Ecto neural progenitor cell (in vitro differentiated cells): ENCODE measurements at places on chromosomes 16 and 17.

GRCh38 chr17:82195675-82196672 is 16.7 kb downstream of the CCDC57 start:
- no peak for DNase-seq

GRCh38 chr17:7656958-7657609 is 6.4 kb downstream of the ATP1B2 start:
- DNase-seq = peak; percentile 78

DNA sequence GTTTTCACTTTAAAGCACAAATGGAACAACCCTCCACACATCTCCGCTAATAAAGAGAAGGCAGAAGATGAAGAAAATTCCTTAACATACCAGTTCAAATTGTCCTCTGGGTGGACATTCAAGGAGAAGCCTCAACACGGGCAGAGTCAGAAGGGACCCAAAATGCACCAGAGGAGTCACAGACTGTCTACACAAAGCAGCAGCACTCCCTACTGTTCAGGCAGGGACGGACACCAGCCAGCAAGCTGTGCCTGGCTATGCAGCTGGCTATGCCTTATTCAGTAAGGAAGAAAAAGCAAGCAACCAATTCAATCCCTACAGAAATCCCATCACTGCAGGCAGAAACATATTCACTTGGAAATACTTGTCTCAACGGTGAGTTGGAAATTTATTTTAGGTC is 8.1 kb downstream of the DNAJC7 start:
- no peak for DNase-seq

DNA sequence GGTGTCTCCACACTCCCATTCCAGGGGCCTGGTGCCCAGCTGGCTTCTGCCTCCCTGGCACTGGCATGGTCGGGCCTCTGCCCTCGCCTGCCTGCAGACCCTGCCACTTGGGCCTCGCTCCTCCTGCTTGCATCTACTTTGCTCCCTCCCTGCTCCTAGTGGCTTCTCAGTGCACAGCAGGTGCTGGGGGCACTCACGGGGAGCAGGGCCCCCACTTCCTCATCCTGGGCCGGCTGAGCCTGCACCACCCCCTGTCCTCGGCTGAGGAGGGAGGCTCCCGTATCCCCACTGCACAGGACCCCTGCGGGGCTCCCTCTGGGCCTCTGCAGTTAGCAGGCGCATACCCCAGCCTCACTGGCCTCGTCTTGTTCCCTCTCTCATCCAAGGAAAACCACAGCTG is 35.2 kb downstream of the CIBAR2 start:
- no peak for DNase-seq

DNA sequence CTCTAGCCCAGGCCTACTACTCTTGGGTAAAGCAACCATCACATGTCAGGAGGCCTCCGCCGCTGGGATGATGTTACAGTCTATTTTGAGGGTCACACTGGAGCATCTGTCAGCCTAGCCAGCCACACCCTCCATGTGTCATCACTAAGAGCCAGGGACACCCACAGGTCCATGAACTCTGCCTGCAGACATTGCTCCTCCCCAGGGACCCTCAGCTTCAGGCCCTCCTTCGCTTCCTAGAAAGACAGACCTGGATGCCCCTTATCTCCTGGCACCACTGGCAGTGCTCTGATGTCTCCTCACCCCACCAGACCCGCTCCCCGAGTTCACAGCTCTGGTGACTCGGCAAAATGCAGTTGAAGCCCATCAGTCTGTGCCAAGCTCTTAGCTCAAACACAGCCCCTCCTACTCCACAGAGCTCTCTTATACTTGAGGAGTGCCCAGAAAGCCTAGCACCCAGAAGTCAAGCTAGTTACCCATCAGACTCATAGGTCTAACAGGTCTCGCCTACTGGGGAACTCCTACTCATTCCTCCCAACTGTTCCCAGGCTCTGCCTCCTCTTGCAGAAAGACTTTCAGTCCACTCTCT is 5.9 kb downstream of the RANBP10 start:
- DNase-seq = no peak

GRCh38 chr17:36714789-36715188 is 113.4 kb downstream of the MRM1 start:
- DNase-seq = no peak

DNA sequence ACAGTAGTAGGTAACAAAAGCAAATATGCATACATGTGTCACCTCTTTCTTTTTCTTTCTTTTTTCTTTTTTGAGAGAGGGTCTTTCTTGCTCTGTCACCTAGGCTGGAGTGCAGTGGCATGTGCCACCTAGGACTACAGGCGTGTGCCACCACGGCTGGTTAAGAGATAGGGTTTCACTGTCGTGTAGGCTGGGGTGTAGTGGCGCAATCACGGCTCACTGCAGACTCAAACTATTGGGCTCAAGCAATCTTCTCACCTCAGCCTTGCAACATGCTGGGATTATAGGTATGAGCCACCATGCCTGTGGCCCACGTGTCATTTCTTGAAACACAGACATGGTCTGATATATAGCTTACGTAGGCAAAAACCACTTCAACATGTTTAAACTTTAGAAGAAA is 397.7 kb upstream of the PMFBP1 start:
- no peak for DNase-seq

DNA sequence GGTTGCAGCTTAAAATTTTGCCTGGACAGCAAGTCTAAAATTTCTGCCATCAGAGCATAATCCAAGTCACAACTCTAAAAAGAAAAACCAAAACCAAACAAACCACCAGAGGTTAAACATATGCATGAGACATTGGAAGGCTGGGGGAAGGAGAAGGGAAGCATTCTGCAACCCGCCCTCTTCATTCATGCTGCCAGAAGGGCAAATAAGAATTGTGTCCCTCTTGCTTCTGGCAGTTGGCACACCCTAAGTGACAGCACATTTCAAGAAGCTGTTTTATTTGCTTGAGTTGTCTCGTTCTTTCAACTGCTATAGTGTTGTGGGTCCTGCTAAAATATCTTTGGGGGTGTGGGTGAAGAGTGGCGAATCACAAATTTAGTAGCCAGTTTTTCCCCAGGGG is 99.6 kb downstream of the SKAP1 start:
- DNase-seq = no peak

DNA sequence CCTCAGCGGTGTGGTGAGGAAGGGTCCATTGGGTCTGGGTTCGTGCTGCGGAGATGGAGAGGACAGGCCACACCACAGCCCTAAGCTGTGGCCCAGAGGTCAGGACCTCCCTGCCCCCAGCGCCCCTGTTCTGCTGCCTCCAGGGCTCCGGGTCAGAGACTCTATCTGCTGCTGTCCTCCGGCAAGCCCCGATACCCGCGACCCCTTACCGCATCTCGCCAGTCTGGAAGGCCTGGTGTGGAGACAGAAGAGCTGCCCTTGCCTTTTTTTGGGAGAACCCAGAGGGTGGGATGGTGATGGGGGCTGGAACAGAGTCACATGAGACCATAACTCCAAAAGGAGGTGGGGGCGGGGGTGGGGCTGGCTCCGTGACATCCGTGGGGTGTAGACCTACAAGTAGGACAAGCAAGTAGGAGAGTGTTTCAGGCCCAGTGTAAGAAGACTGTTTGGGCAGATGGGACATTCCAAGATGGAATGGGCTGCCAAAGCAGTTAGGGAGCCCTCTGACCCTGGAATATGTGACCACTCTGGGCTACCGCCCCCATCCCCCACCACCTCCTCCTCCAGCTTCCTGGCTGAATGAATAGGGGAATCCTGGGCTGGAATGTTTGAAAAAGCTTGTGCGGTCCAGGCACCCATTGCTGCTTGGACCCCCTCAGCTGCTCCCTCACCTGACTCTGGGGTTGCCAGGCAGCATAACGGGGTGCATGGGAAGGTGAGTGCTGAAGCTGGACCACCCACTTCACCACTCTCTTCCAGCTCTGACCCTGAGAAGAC is 1.4 kb downstream of the XYLT2 start:
- DNase-seq = no peak

DNA sequence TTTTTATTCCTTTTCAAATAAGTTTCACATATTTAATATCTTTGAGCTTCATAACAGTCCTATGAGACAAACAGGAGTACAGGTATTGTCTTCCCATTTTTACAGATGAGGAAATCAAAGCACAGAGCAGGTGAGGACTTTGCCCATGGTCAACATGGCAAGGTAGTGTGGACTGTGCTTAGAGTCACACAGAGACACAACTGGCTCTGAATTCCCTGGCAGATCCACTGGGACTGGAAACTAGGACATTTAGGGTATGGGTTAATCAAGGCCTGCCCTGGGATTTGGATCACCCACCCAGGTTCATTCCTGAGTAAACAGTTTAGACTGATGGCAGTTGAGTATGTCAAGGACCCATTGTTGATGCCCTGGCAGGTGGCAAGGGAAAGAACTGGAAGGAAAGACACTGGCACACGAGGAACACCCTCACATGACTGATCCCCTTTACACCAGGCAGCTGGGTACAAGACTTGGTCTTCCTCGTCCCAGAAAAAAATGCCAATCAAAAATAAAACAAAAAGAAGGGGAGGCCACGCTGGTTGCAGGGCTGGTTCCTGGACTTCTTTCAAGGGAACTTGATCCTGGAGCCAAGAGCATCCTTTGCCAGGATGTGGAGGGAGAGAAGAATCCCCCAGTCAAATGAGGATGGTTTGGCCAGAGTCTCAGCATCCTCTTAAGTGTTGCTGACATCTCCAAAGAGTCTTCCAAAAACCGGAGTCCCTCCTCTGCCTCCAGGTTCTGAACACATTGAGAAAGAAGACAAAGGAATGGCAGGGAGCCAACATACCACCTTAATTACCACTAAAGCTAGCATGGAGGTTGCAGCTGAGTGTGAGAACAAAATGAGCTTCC is 34.9 kb downstream of the CHD9 start:
- no peak for DNase-seq

DNA sequence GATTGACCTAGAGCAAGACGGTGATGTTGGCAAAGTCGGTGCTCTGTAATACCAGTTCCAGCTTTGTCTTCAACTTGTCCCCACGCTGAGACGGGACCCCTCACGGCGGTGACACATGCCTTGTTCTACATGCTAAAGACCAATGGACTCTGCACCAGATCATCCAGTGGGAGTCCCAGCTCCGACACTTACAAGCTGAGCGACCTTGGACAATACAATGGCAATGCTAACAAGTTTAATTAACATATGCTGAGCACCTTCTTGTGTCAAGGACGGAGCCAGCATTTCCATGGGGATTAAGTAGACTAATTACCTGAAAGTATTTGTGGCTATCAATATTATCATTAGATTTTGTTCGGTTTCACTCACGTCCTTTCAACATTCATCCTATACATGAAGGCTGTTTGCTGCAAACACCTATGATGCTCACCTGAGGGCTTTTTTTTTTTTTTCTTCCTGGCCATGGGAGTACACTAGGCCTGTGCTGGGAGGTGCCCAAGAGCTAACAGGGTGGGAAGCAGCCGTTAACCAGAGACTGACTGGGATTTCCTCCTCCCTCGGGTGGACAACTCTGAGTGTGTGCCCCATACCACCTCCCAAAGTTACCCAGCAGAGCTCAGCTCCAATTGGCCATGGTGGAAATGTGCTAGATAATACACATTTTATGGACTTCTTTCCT is 308.6 kb upstream of the ZFHX3 start:
- DNase-seq = no peak

GRCh38 chr16:22937169-22937568 is 123.2 kb downstream of the HS3ST2 start:
- no peak for DNase-seq

- peak; percentile 43 for DNase-seq
These were observed 100.0 kb downstream of the METRNL start for GRCh38 chr17:83179374-83179773.

- DNase-seq = no peak
These were observed 6.6 kb upstream of the ARMC5 start for GRCh38 chr16:31452631-31453106.

DNA sequence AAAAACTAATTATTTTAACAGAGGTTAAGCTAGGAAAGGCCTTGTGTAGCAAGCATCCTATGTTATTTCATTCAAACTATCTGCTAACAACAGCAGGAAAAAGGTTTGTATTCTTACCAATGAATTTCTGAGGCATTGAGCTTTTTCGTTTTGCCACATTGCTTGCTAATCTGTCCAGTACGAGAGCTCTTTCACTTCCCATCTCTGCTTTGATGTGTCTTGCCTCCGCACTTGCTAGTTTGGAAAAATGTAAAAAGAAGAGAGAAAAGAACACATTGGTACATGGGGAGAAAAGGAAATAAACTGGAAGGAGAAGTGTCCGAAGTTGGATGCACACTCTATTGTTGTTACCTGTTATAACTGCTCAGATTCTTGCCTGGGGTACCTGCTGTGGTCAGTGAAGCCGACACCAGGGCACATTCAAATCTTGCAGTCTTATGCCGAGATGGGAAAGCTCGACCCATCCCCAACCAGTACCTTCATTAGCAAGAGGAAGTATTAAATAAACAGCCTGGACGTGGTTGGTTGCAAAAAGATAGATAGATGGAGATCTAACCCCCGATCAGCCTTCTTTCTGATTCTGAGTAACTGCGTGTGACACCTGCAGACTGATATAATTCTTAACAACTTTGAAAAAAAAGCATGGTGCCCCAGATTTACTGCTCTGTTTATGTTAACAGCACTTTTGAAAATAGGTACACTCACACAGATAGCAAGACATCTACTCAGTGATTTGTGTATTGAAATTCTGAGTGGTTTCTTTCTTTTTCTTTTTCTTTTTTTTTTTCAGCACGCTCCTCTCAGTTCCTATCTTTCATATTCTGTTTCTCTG is 40.0 kb downstream of the GRB7 start:
- DNase-seq = no peak

- DNase-seq = no peak
These were observed 107.6 kb upstream of the CHMP6 start for GRCh38 chr17:80883831-80884735.

DNA sequence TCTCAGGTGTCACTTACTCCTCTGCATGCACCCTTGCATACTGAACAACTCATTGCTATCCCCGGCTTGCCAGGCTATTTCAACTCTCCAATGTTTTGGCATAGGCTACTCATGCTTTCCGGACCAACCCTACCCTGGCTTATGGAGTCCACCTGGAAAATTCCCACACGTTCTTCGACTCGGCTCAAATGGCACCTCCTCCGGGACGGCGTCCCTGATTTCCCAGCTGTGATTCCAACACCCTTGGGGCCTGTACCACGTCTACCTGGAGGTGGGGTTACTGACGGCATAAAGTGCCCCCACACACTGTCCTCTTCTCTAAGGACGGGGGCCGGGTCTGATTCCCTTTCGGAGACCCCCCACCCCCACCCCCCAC is 498 bp downstream of the SMYD4 start:
- no peak for DNase-seq

DNA sequence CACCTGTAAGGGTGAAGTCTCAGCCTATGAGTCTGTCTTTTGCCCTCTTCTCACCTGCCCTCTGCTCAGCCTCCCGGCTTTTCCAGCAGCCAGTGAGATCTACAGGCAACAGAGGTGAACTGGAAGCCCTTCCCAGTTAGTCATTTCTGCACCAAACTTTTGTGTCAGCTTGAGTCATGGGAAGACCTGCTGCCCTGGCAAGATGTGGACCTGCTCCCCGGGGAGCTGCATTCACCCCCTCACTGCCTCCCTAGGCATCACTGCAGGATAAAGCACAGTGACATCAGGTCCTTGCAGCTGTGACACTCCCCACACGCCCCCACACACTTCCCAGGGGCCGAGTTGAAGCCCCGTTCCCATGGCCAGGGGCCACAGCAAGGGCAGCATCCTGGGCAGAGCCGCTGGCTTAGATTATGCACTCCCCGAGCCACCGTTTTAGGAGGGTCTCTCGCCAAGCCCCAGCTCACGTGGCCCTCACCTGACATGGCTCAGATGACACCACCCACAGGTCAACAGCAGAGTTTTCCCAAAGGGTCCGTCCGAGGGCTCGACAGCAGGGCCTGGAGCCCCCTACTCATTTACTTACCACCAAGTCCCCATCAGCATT is 6.5 kb upstream of the ABR start:
- DNase-seq = no peak

GRCh38 chr17:44383363-44383762 is 6.1 kb downstream of the ITGA2B start:
- no peak for DNase-seq
